ENCODE measurements at places on chromosomes 16 and 17.
A peak's percentile ranks its signal among the peaks of the same experiment; 100 is the strongest.

DNA sequence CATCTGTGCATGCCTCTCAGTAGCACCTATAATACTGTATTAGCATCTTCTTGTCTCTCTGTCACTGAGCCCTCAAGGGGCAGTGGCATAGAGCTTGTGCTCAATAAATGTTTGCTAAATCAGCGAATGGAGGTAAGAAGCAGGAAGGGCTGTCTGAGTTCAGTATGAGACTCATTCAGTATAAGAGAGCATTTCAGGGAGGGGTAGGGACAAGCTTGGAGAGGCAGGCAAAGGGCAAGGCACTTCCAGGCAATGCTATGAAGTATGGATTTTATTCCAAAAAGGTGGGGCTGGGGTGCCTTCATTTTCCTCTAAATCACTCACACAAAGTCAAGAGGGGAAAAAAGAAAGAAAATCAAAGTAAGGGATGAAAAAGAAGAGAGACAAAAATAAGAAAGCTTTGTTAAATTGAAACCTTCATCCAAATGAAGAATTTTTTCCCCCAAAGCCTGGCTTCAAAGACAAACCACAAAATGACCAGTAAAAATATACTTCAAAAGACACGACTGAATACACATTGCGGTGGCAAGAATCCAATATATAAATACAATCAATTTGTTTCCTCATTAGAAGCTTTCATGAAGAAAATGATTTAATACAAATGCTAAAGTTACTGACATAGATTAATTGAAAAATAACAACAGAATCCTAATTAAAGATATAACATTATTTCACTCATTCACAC is 51.2 kb downstream of the SKAP1 start:
- DNase-seq: no peak

DNA sequence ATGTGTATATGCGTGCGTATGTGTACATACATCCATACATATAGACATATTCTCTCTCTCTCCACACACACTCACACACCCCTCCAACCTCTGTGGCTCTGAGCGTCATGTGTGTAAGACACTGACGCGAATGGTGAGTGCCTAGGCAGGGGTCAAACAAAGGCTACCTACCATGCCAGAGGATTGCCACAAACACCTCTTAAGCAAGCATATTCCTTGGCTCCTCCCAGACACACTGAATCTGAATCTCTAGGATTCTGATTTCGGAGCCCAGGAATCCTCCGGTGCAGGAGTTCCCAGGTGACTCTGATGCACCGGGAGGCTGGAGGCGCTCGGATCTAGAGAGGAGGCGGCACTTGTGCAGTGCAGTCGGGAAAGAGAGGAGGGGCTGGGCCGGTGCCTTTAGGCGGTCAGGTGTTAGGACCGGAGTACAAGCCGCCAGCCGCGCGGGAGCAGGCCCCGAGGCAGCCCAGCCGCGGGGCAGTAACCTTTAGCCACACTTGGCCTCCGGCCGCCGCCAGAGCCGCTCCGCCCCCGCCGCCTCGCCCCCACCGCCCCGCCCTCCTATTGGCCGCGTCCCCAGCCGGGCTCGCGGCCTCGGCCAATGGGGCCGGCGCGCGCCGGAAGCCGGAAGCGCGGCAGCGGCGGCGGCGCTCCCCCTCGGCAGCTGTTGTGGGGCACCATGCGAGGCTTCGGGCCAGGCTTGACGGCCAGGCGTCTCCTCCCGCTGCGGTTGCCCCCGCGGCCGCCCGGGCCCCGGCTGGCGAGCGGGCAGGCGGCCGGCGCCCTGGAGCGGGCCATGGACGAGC is at the start of gene MLYCD:
TSS of gene MLYCD (plus strand) at position 653 of the 809 bp plus-strand sequence. CDS start at position 683, 30 bp downstream.
- peak; percentile 80 for DNase-seq

- no peak for DNase-seq
Observed at GRCh38 chr17:40448213-40448638, 5.0 kb downstream of the IGFBP4 start.

DNA sequence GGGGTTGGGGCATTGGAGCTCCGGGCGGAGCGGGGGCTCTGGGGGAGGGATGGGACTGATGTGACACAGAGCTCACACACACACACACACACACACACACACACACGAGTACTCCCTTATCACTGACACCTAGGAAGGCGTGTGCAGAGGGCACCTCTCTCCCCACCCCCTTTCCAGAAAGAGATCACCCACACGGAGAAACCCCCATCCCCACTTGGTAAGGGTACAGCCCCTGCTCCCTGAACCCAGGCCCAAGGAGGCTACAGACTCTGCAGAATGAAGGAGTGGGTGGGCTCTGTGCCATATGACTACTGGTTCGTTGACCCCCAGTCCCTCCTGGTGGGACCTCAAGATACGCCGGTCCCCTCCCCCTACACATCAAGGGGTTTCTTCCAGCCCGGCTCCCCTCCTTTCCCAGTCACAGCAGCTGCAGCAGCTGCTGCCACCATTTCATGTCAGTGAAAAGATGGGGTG is 8.7 kb upstream of the ARHGAP23 start:
- DNase-seq: no peak

DNA sequence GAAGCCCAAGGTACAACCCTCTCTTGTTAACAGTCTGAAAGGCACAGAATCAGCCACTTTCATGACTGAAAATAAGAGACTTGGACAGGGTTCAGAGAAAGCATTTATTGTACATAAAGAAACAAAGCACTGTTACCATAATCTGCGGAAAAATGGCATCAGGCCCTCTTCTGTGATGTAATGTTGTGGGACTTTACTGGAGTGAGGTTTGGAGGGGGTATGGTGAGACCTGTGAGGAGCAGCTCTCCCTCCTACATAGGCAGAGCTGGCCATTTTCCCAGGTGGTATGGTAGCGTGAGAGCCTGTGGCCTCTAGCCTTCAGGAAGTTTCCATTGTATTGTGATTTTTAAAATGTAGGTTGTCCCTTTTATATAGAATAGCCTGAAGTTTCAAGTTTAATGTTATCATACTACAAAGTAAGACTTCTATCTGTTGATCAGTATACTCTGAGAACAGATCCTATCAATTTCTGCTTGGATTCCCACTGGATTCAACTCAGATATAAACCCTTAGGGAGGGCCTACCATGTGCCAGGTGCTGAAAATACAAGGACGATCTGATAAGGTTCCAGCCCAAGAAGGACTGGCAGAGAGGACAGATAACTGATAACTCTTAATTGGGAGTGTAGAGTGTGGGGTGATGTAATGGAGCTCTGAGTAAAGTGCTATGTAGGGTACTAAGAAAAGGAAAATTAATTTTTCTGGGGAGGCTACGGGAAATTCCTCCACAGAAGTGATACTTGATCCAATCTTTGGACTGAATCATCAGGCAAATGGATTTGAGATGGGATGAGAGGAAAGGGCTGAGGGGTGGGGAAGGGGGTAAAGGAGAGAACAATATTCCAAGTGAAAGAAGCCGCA is 4.1 kb upstream of the YPEL2 start:
- DNase-seq: no peak

- DNase-seq: no peak
Observed at GRCh38 chr17:68600067-68600930, 868 bp downstream of the FAM20A start.

DNA sequence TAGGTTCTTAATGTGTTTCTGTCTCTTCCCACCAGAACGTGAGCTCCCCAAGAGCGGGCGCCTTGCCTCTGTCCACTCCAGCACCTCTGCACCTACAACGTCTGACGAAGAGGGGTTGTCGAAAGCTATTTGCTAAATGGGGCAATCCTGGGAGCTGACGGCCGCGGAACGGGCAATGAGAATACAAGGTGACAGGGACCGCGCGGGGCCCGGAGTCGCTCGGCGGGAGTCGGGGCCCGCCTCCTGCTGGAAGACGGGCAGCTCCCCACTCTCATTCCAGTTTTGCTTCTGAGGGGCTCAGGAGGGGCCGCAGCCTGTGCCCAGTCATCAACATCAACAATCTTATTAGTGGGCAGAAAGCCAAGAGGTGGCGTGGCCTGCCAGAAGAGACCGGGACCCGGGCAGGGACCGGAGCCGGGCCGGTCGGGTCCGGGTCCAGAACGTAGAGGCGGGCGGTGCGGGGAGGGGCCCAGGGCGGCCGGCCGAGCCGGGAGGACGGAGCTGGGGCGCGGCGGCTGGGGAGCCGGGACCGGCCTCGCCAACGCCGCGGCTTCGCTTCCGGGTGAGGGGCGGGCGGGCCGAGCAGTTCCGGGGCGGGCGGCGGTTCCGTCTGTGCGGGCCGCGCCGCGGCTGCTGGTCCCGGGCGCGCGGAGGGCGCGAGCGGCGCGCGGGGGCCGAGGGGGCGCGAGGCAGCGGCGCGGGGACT is at the start of gene MOSMO:
TSS of gene MOSMO (plus strand) at position 603 of the 706 bp plus-strand sequence. CDS start 191 bp downstream, outside the sequence.
- peak; percentile 61 for DNase-seq

GRCh38 chr17:2034157-2034556 is 4.2 kb downstream of the DPH1 start:
- peak; percentile 87 for DNase-seq

- DNase-seq: no peak
Observed at GRCh38 chr17:61856035-61856434, 7.3 kb downstream of the BRIP1 start.

DNA sequence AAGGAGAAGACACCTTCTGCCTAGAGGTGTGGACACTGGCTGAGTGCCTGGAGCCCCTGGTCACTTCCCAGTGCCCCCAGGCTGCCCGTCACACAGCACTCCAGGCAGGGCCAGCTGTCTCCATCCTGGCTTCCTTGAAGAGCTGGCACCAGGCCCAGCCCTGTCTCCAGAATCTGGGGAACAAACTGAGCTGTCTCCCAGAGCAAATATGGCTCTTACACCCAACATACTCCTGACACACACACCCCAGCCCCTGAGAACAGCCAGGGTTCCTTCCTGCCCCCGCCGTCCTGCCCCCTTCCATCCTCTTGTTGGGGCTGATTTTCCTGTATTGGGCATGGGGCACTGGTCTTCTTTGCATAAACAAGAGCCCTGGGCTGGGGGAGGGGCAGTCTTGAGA is 9.1 kb downstream of the NHERF1 start:
- no peak for DNase-seq

- DNase-seq: peak; percentile 43
Observed at GRCh38 chr16:74862743-74863244, 88.2 kb upstream of the FA2H start.

GRCh38 chr17:40068917-40069750 is 6.4 kb downstream of the THRA start:
- peak; percentile 90 for DNase-seq

DNA sequence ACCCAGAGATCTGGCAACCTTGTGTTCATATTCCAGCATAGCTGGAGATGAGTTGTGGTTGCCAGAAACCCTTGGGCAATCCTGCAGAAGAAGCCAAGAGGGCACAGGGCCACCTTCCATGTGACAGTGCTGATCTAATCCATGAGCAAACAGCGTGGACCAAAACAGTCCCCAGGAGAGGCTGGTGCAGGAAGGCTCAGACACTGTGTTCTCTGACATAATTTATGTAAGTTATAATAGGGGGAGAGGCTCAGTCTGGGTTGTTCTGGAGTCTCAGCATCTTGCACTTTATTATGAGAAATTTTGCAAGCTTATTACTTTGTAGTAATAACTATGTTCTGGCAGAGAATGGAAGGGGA is 273.9 kb downstream of the HAPSTR1 start:
- no peak for DNase-seq

GRCh38 chr16:3020604-3021448 is 658 bp downstream of the TNFRSF12A start:
- peak; percentile 96 for DNase-seq

GRCh38 chr16:74309789-74310781 is 13.5 kb downstream of the PSMD7 start:
- DNase-seq: peak; percentile 62

DNA sequence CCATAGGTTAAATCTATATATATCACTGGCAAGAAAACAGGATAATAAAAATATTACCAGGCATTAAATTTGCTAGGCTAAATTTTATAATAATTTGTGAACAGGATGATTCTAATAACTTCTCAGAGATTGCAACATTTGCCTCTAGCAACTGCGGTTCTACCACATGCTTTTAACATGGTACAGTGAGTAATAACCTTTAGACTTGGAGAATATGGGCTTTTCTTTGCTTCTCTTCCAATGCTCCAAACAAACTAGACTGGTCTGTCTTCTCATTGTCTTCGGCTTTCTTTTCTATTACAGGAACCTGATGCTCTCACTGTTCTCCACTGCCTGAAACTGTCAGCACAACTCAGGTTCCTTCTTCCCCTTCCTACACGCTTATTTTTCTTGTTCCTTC is 80.6 kb downstream of the CA4 start:
- DNase-seq: no peak

GRCh38 chr17:40810494-40810893 is 10.7 kb upstream of the KRT28 start:
- DNase-seq: peak; percentile 44

DNA sequence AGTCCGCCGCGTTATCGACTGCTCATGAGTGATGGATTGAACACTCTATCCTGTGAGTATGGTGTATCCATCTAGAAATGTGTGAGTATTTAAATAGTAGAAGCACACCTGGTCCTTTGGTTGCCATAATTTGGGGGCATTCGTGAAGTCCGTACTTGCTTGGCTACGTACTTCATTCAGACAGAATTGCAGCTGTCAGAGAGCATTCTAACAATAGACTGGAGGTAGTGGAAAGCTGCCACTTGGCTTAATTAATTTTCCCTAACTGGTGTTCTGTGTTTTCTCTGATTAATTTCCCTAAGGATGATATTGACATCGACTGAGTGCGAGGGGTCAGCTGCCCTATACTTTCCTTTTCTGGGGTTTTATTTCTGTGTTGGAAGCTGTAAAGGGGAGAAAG is 14.1 kb downstream of the RPA1 start:
- no peak for DNase-seq

GRCh38 chr17:80790021-80790765 is 201.4 kb upstream of the CHMP6 start:
- no peak for DNase-seq

DNA sequence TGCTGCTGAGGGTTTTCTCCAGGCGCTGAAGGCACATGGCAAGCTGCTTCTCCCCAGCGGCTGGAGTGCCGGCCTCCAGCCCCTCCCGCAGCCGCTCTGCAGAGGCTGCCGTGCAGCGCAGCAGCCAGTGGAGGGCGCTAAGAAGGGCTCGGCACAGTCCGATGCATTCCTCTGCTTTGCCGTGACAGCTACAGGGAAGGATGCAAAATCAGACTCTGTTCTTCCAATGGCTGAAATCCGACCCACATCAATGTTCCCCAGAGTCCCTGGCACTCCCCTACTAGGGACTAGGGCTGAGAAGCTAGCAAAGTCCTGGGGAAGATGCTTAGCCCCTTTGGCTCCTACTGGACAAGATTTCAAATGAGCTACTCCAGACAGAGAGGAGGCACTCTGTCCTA is 19.0 kb downstream of the MED24 start:
- DNase-seq: peak; percentile 62

DNA sequence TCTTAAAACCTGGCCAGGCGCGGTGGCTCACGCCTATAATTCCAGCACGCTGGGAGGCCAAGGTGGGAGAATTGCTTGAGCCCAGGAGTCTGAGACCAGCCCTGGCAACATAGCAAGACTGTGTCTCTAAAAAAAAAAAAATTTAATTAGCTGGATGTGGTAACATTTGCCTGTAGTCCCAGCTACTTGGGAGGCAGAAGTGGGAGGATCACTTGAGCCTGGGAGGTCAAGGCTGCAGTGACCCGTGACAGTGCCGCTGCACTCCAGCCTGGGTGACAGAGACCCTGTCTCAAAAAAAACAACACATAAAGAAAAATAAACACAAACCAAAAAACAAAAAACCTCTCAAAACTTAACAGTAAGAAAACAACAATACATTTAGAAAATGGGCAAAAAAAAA is 106.3 kb downstream of the SMG6 start:
- no peak for DNase-seq
